ENCODE measurements at places on chromosomes 5 and 9.

GRCh38 chr5:128534726-128535125 is 3.3 kb downstream of the FBN2 start:
- DNase-seq, result no peak

GRCh38 chr5:172216345-172216744 is 22.4 kb downstream of the EFCAB9 start:
- no peak for DNase-seq

- no peak for DNase-seq
Measured at GRCh38 chr5:42881416-42882117, 69.9 kb upstream of the SELENOP start.

DNA sequence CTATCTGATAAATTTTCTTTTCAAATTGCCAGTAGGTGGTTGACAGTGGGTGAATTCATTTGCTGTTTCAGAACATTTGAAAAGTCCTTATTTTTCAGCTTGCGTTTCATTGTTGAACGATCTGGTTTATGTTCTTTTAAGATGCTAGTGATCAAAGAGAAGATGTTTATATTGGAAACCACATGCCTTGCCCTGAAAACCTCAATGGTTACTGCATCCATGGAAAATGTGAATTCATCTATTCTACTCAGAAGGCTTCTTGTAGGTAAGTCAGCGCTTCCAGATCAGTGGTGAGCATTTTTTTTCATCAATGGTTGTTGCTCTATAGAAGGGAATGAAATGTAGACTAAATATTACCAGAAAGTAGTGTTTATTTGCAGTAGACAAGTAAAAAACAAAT is 16.6 kb upstream of the CAVIN4 start:
- DNase-seq, result no peak

- DNase-seq, result peak; percentile 34
Measured at GRCh38 chr5:157670662-157671591, at the start of gene C5orf52. TSS of gene C5orf52 (plus strand) at chr5:157671533. CDS start at chr5:157671615, 82 bp downstream.

GRCh38 chr5:141637767-141638419 is 1.1 kb downstream of the RELL2 start:
- DNase-seq, result peak; percentile 63

DNA sequence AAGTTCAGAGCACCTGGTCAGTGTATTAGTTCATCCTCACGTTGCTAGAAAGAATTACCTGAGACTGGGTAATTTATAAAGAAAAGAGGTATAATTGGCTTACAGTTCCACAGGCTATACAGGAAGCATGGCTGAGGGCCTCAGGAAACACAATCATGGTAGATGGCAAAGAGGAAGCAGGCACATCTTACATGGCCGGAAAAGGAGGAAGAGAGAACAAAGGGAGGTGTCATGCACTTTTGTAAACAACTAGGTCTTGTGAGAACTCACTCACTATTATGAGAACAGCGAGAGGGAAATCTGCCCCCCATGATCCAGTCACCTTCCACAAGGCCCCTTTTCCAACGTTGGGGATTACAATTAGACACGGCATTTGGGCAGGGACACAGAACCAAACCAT is 28.8 kb upstream of the CAVIN4 start:
- no peak for DNase-seq

DNA sequence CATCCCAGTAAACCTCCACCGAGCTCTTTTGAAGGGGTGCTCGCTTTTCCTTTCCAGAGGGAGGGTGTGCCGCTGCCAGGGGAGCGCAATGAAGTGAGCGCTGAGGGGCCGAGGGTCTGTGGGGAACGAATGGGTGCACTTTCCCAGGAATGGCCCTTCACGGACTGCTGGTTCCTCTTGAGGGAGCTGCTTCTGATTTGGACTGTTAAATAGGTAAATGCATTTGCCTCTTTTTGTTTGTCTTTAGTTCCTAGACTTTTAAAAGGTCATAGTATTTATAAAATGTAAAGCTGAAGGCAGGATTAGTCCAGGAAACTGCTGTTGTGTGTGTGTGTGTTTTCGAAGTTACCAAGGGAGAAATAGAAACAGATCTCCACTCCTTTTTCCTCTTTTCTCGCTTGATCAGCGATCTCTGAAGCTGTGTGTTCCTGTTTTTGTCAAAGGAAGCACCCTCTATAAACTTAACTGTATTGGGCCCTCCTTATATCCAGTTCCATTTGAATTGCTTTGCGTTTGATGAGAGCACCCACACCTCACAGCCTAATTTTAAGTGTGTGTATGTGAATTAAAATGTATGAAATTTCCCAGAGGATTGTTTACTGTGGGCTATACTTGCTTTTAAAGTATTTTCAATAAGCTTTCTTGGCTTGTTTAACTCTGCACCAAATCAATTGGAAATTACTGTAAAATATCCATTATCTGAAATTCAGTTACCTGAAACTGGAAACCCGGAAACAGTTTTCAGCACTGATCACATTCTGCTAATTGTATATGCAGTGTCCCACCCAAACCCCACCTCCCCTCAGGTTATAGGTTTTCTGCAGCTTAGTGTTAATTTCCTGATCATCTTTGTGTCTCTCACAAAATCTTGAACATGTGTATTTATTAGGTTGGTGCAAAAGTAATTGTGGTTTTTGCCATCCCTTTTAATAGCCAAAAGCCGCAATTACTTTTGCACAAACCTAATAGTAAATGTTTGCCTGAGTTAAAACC is 966 bp downstream of the SNX2 start:
- no peak for DNase-seq

DNA sequence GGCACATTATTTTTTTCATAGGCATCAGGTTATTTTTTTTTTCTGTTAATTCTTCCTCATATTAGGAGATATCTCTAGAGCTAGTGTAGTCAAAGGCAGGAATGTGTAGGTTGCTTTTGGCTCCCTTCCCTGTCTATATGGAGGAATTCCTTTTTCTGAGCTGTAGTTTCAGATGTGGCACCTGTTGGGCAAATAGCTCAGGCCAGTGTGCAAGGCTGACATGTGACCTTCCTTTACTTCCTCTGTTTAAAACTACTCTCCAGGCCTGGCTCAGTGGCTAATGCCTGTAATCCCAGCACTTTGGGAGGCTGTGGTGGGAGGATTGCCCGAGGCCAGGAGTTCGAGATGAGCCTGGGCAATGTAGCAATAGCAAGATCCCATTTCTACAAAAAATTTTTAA is 40.5 kb upstream of the KIAA1958 start:
- no peak for DNase-seq

DNA sequence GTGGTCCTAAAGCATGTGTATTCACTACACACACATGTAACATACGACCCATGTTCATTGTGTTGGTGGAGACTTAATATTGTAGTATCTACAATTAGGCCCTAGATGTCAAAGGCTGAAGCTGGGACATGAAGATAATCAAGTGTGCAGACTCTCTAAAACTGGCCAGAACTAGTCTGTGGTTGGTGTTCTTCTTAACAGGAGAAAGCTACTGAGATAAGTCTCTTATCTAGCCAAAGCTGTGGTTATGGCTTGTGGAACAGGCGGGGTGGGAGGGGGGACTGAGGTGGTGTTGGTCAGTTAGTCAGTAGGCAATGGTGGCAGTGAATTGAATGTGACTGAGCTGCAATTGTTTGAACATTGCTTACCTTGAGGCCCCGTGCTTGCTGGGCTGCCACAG is 112.7 kb upstream of the SLC24A2 start:
- DNase-seq, result no peak

DNA sequence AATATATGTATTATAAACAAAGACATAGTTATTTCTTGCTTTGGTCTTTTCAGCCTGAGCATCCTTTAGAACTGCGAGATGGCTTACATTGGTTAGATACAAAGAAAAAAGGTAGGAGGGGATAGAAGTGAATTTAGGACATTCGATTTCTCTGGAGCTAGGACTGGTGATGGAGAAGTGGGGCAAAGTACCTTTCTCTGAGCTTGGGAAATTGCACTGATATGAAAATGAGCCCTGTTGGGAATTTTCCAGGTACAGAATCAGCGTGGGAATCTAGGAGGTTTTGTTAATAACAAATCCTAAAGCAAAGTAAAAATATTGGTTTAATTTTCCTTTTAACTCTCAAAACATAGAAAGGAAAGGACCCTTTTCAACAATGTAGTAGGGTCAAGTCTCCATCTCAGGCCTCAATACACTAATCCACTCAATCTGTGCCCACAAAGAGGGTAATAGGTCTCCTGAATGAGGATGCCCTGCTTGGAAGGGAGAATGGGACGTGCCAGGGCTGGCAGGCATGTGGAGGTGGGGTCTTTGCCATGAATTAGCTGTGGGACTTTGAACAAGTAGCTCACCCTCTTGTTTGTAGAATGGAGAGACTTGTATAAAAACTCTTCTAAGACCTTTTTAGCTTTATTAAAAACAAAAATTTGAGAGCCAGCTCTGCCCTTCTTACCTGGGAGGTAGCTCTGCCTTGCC is 17.7 kb downstream of the SNX18 start:
- no peak for DNase-seq

- DNase-seq, result no peak
Measured at GRCh38 chr9:77772646-77773045, 124.5 kb upstream of the GNA14 start.

GRCh38 chr5:75042522-75042921 is 9.8 kb downstream of the GCNT4 start:
- no peak for DNase-seq

GRCh38 chr5:125006011-125006685 is 259.7 kb upstream of the ZNF608 start:
- DNase-seq, result no peak

DNA sequence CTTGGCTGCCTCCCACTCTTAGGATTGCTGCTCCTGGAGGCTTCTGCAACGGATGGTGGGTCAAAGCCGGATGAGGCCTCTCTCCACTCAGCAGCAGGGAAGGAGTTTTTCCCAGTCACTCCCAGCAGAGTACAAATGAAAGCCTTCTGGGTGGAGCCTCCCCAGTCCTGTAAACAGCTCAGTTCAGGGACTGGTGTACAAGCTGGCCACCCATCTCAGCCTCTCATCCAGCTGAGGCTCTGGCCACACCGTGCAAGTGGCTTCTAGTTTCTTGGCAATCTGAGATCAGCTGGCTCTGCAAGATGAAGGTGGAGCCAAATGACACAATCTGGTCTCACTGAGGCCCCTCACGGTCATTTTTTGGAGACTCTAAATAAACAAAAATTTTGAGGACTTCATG is 10.0 kb downstream of the GPX3 start:
- DNase-seq, result no peak

GRCh38 chr9:1878811-1879210 is 136.3 kb upstream of the SMARCA2 start:
- DNase-seq, result no peak

GRCh38 chr9:69391946-69392345 is 66.9 kb downstream of the ENTREP1 start:
- no peak for DNase-seq

GRCh38 chr5:95075111-95075510 is 209.8 kb downstream of the MCTP1 start:
- DNase-seq, result no peak

DNA sequence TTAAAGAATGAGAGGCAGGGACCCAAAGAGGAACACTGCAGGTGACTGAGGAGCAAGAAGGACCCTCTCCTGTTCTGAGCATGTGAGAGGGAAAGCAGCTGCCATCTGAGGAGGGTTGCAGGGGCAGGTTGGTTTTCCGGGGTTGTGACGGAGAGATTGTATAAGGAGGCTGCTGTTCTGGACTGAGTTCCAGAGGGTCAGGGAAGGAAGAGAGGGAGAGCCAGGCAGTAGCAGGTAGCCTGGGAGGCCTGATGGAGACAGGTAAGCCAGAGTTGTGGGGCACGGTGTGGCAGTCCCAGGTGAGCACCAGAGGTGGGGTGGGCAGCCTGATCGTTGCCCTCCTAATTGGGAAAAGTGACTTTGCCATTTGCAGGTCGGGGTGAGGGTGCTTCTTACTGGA is 9.8 kb downstream of the CCT5 start:
- DNase-seq, result no peak

DNA sequence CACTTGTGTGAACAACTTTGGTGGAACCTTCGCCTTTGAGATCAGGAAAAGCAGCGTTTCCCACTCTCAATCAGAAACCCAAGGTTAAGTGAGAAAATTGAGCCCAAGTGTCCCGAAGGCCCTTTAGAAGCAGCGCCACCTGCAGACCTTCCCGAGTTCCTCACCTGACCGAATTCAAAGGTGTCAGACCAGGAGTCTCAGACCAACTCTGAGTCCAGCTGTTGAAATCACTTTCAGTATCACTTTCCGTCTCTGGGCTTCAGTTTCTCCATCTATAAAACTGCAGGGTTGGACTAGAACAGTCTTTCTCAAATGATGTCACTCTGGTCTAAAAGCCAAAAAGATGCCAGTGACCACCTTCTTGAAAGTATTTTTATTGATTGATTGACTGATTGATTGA is 31.7 kb upstream of the GRHPR start:
- DNase-seq, result peak; percentile 49

DNA sequence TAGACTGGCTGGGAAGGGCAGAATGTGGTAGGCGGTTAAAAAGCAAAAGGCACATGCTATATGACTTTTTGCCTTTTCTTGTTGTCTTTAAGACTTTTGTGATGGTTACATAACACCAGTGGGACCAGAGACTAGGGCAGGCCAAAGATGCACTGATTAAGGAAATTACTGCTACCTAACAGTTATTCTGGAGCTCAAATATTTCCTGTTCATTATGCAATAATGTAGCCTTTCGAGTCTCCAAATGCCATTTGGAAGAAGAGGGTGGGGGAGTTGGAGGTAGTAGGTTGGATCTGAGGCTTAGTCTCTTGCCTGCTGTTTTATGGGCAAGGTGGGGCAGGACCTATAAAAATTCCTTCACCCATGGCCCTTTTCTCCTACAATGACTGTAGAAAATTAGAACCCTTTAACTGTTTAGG is 51.7 kb downstream of the SH3GL2 start:
- no peak for DNase-seq

- DNase-seq, result no peak
Measured at GRCh38 chr5:95020345-95020744, 264.5 kb downstream of the MCTP1 start.

- DNase-seq, result no peak
Measured at GRCh38 chr9:112571624-112572355, 85.2 kb downstream of the KIAA1958 start.

DNA sequence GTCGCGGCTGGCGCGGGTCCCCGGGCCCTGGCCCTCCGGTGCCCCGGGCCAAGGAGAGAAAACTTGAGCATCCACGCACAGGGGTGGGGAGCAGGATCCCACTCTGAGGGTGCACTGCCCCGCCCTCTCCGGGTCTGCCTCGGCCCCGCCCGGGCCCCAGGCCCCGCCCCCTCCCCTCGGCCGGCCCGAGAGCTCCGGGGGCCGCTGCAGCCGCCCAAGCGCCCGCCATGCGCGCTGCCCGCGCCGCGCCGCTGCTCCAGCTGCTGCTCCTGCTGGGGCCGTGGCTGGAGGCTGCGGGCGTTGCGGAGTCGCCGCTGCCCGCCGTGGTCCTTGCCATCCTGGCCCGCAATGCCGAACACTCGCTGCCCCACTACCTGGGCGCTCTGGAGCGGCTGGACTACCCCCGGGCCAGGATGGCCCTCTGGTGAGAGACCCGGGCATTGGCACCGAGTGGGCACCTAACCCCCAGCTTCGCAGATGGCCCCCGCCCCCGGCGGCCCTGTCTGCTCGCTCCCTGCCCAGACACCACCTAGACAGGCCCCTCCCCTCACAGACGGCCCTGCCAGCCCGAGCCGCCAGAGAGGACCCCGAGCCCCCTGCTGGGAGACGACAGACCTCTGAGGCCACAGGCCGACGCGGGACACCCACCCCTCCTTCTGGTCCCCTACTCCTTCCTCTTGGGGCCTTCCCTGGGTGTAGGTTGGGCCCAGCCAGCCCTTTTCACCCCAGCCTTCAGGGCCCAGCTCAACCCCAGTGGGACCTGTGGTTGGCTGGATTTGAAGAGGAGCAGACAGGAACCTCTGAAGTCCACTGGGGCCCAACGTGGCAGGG is at the start of gene CERCAM:
TSS of gene CERCAM (plus strand) at position 207 of the 831 bp plus-strand sequence. CDS start at position 228, 21 bp downstream.
- DNase-seq, result peak; percentile 62

- no peak for DNase-seq
Measured at GRCh38 chr9:75552941-75553340, 337.5 kb upstream of the PCSK5 start.

- peak; percentile 17 for DNase-seq
Measured at GRCh38 chr5:80406980-80407734, 707 bp upstream of the ZFYVE16 start.

Measured in activated CD4-positive, alpha-beta T cell treated with anti-CD3 and anti-CD28 coated beads, Interleukin-2, amount 50 U/mL, for 48 hours (primary cell).